Activated naive CD8-positive, alpha-beta T cell treated with anti-CD3 and anti-CD28 coated beads, Interleukin-2, amount 10 ng/mL, durations not matched to agents 7 days and 5 days (primary cell): ENCODE measurements at places on chromosomes 5 and 9.

DNA sequence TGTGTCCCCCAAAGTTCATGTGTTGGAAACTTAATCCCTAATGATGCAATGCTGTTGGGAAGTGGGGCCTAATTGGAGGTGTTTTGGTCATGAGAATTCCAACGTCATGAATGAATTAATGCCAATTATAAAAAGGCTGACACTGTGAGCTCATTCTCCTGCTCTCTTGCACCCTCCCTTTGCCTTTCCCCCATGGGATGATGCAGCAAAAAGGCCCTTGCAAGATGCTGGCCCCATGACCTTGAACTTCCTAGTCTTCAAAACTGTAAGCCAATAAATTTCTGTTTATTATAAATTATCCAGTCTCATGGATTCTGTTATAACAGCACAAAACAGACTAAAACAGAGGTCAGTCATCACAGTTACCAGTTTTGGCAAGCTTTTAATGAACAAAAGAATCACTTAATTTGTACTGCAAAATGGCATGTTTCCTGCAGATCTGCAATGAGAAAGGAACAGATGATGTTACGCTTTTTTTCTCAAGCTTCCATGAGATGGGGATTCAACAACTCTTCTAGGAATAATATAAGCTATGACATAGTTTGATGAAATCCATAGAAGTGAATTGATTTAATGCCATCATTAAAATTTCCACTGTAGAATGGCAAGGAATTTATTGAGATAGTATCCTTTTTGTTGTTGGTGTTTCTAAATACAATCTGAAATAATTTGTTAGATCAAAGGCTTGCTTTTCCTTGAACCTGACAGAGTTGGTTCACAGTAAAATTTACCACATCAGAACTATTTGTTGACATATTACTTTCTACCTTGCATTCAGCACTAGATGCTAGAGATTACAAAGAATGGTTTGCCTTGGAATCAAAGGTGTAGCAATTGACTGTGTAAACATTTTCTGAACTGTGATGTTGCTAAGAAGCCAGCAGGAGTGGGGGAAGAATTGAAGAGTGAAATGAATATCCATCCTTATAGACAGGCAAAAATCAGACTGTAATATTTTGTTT, 29.3 kb upstream of the RFK start:
- DNase-seq: no peak

- DNase-seq: no peak
Observed at GRCh38 chr5:152595405-152595804, 190.3 kb upstream of the NMUR2 start.

GRCh38 chr9:126791406-126792230, 13.2 kb upstream of the ZBTB43 start:
- DNase-seq: no peak

DNA sequence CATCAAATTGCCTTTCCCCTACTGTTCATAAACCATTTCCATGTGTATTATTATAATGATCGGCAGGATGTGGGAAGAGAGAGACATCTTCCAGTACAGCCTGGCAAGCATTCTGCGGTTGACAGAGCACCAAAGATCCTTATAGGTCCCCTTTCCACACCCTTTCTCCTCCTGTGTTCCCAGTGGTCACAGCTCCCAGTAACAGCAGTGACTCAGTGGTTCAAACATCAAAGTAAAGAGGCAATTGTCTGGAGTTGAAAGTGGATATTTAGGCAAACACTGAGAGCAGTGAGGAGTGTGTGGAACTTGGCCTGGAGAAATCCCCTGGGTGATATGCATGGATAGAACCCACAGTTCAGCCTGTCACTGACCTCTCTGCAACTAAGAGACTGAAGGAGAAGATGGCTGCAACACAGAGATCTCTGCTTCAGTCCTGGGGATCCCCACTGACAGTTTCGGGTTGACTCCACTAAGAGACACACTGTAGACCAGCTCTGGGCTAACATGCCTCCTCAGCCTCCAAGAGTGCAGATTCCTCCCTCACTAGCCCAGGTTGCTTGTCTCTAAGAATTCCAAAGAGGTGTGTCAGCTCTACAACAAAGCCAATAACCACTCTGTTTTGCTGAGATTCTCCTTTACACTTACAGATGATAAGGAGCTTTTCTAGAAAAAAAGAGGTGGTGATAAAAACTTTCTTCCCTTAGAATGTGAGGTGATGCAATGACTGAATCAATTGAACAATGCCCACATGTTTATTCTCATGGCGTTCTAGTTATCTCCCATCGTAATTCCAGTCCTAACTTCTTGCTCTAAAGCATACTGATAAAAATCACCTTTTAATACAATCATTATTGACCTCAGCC, 94.4 kb upstream of the IL6ST start:
- no peak for DNase-seq

- no peak for DNase-seq
Observed at GRCh38 chr5:29247346-29248028, 1946.0 kb upstream of the CDH6 start.

DNA sequence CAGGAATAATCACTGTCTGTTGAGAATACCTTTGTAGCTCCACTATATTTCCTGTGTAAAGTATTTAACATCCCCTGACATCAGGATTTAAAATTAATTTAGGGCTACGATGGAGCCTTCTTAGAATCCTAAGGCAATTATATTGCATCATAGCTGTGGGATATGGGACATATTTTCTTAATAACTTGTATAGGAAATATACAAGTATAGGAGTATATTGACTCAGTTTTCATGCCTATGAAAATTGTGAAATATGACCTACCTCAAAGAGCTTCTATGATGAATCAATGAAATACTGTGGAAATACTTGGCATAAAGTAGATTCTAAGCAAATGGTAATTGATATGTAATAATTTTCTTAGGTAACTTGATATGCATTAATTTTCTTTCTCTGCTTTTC, 221.0 kb upstream of the KLF4 start:
- no peak for DNase-seq

GRCh38 chr5:107968998-107969397, 298.3 kb upstream of the EFNA5 start:
- no peak for DNase-seq

DNA sequence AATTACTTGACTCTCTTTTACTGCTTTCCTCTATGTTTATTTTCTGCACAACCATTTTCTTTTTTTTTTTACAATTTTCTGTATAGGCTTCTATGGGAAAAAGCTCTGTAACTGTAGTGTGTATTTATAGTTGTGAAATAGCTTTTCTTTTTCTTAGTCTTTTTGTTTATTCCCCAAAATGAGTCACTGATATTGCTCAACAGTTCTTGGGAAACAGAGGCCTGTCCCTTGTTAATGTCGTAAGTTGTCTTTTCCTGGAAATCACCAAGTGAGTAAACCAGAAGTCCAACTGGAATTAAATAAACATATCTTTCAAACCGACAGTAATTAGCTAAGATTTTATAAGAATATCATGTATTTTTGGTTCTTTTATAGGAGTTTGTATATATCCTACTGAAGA, 325.1 kb upstream of the PRR16 start:
- no peak for DNase-seq

- no peak for DNase-seq
Observed at GRCh38 chr5:148005788-148006520, 57.8 kb upstream of the SPINK5 start.

DNA sequence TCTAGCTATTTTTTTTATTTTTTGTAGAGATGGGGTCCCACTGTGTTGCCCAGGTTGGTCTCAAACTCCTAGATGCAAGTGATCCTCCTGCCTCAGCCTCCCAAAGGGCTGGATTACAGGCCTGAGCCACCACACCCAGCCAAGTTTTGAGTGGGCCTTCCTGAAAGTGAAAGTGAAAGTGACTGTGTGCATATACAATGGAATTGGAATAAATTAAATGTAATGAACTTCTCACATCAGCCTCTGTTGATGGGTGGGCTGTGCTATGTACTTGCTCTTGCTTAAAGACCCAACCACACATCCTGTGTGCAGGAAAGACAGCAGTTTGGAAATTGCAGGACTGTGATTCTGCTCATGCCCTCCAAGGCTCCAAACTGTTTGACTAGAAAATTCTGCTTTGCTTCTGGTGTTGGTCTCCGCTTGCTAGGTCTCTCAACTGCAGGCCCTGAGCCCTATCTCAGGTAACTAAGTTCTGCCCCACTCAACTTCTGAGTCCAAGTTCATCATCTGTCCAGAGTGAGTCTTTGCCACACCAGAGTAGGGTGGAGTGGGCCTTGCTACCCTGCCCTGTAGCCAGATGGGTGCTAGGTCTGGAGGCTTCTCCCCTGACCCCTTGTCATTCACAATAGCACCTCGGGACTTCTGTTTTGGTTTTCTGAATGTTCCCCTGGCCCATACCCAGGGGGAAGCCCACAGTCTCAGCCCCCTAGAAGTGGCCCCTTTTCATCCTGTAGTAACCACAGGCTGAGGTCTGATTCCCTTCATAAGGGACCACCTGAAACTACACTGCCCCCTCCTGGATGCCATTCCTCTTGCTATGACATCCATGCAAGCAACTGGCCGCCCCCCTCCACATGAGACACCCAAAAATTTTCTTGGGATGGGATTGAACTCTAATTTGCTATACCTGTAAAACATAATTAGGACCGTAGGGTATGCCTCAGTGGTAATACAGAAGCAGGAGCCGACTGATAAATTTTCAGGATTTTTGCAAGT, 36.5 kb upstream of the RAD23B start:
- no peak for DNase-seq

DNA sequence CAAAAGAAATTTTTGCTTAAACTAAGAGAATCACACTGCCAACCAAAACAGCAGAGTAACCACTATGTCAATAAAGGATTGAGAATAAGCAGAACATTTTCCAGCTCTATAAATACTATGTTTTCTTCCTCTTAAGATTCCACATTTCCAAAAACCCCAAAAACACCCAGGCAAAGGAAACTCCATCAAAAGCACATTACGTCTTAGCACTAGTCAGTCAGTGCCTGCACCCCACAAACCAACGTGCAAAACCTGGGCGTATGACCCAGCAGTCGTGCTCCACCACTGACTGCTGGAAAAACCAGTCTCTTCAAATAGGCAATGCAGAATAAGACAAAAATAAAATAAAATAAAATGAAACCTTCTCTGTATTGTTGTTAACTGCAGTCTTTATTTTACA, 85.3 kb downstream of the GNAQ start:
- DNase-seq: no peak

GRCh38 chr9:28956116-28956880, 1383.0 kb upstream of the C9orf72 start:
- DNase-seq: no peak

DNA sequence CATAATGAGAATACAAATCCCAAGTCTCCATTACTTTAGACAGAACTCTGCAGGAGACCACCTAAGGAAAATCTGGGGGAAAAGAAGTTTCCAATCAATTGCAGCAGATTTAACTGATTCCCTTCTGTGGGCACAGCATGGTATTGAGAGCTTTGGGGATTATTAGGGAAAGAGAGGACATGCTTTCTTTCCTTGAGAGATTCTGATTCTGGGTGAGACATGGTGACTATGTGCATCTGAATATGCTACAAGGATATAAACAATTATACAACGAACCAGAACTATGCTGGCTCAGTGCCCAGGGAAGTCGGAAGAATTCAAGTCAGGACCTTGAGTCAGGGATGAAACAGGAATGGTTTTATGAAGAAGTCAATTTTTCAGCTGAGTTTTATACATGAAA, 183.7 kb downstream of the PDE4D start:
- no peak for DNase-seq

GRCh38 chr9:68957479-68957878, 56.4 kb downstream of the PRKACG start:
- no peak for DNase-seq

DNA sequence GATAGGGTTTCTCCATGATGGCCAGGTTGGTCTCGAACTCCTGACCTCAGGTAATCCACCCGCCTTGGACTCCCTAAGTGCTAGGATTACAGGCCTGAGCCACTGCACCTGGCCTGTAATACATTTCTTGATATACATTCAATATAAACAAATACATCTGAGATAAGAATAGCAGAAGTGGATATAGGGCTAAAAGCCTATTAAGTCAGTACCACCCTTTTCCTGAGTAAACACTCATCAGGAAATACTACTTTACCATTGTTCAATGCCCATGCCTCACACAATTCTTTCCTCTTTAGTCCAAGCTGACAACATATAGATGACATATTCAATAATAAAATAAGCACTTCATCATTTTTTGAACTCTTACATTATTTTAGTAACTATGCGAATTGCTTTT, 64.8 kb downstream of the MRPS27 start:
- no peak for DNase-seq

GRCh38 chr9:99171225-99172123, 50.3 kb downstream of the ALG2 start:
- DNase-seq: no peak

DNA sequence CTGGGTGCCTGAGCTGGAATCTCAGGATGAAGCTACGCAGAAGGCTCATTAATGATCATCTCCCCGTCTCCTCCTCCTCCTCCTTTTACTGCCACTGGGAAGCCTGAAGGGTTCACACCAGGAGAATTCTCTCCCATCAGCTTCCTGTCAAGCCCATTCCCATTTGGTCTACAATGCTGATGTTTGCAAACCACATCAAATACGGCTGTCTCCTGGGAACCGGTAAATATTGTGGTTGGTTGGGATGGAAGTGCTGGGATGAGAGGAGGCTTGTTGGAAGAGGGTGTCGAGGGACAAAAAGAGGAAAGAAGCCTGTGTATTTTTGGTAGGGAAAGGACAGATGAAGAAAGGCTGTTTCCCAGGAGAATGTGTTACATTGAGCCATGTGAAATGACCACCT, 13.2 kb upstream of the S1PR3 start:
- DNase-seq: no peak

DNA sequence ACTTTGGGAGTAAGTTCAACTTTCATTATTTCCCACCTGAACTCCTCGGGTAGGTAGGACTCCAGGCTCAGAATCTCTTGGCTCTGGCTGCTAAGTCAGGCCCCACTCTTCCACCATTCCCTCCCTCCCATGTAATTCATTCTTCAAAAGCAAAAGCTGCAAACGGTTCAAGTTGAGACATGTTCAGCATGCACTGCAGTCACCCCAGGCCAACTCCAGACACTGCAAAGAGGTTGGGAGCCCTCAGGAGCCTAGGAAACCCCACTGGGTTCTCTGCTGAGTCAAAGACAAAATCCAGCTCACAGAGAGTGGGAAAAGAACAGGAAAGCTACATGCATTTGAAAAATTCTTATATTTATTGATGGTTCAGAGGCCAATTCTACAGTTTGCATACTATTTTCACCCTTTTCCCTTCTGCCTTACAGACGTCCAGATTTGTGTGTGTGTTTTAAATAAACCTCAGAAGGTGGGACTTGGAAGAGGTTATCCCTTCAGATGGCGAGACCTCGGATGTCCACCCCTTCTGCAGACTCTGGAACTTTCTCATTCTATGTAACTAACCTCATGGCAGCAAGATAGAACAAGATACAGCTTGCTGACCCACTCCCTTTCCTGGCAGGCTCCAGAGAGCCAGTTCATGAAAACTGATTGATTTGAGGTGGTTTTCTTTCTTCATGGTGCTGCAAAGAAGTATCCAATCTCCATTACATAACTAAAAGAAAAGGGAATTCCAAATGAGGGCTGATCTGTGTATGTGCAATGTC, 65.7 kb upstream of the EQTN start:
- DNase-seq: no peak

DNA sequence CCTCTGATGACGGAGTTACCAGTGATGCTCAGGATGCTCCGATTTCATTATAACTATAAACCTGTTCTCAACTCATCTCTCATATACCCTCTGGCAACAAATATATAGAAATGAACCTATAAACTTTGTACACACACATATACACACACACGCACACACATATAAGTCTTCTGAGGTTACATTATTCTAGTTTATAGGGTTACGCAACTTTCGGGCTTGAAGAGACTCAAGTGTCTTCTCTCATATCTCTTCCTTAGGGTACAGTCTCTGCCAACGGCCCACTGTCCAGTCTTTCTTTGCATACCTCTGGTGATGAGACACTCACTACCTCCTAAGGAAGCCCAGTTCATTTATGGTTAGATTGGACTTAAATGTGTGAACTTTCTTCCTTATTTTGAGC, 69.4 kb upstream of the TBC1D2 start:
- DNase-seq: no peak
